Ovary (tissue), 10 donors: ENCODE measurements at places on chromosomes 2 and 18. TPM values are rescaled to one million over a fixed set of nuclear protein-coding genes. Genes with fewer than 3 reads are reported as not detected.

GRCh38 chr2:169683054-169683424 is 11.2 kb downstream of the CFAP210 start:
- H3K27ac ChIP-seq: no peak overlapping the region
- no peak overlapping the region for H3K4me3 ChIP-seq
- no peak for DNase-seq
- no peaks in the 10 kb centered on the region for H3K4me1 ChIP-seq
- no peaks in the 10 kb centered on the region for H3K36me3 ChIP-seq

- H3K27me3 ChIP-seq: no peaks in the 10 kb centered on the region
- no peak overlapping the region for H3K4me3 ChIP-seq
- H3K36me3 ChIP-seq: no peaks in the 10 kb centered on the region
- H3K4me1 ChIP-seq: peaks cover 5% of the 10 kb centered on the region
- DNase-seq: no peak
Observed at GRCh38 chr2:118844261-118845004, 3.0 kb downstream of the EN1 start.

DNA sequence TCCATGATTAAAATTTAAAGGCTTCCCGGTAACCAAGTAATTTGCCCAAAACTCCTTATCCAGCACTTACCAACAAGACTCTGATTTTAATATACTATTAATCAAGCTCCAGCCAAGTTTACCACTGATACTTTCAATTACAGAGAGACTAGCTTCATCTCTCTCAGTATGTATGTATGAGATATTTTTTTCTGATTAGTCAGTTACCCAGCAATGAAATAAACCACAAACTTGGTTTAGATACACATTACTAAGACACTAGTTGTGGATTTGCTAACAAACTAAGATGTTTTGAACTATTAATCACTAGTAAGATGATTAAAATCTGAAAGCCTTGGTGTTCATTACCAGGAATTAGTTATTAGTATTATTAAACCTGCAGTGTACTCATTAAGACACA is 1272.2 kb upstream of the ACVR2A start:
- H3K4me3 ChIP-seq: no peak overlapping the region
- no peaks in the 10 kb centered on the region for H3K36me3 ChIP-seq
- H3K27ac ChIP-seq: no peak overlapping the region

GRCh38 chr2:19900931-19901441 is 797 bp downstream of the TTC32 start:
- no peak for DNase-seq
- H3K27ac ChIP-seq: peak overlapping the region; percentile 84
- H3K36me3 ChIP-seq: no peaks in the 10 kb centered on the region
- peaks cover 13% of the 10 kb centered on the region for H3K4me1 ChIP-seq
- H3K27me3 ChIP-seq: no peaks in the 10 kb centered on the region

- no peaks in the 10 kb centered on the region for H3K27me3 ChIP-seq
- no peak overlapping the region for H3K27ac ChIP-seq
- H3K4me3 ChIP-seq: no peak overlapping the region
- H3K4me1 ChIP-seq: no peaks in the 10 kb centered on the region
Observed at GRCh38 chr2:124585277-124585676, 560.2 kb downstream of the CNTNAP5 start.

- H3K27me3 ChIP-seq: no peaks in the 10 kb centered on the region
- no peak overlapping the region for H3K27ac ChIP-seq
- H3K4me1 ChIP-seq: no peaks in the 10 kb centered on the region
Observed at GRCh38 chr18:7876354-7877104, 309.4 kb downstream of the PTPRM start.

DNA sequence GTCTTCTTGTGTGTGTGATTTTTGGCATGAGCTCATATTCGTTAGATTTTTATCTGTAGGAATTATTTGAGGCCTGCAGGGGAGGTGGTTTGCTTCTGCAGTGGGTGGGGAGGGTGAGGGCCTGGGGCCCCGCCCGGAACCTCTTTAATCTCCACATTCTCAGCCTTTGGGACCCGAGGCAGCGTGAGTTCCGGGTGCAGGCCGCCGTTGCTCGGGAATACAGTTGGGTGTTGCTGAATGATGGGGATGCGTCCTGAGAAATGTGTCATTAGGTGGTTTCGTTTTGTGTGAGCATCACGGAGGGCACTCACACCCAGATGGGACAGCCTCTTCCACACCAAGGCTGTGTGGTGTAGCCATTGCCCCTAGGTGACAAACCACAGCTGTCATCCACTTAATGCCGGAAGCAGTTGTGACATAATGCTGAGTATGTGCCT is 13.7 kb upstream of the GAL3ST2 start:
- H3K27ac ChIP-seq: no peak overlapping the region
- no peak for DNase-seq
- no peak overlapping the region for H3K4me3 ChIP-seq
- no peaks in the 10 kb centered on the region for H3K36me3 ChIP-seq

GRCh38 chr2:29808321-29808720 is 113.1 kb downstream of the ALK start:
- H3K4me3 ChIP-seq: no peak overlapping the region
- no peaks in the 10 kb centered on the region for H3K36me3 ChIP-seq
- H3K4me1 ChIP-seq: no peaks in the 10 kb centered on the region
- no peak for DNase-seq

- no peak overlapping the region for H3K27ac ChIP-seq
- H3K27me3 ChIP-seq: no peaks in the 10 kb centered on the region
- H3K36me3 ChIP-seq: no peaks in the 10 kb centered on the region
- DNase-seq: no peak
Observed at GRCh38 chr2:99472600-99472960, 17.2 kb downstream of the REV1 start.

DNA sequence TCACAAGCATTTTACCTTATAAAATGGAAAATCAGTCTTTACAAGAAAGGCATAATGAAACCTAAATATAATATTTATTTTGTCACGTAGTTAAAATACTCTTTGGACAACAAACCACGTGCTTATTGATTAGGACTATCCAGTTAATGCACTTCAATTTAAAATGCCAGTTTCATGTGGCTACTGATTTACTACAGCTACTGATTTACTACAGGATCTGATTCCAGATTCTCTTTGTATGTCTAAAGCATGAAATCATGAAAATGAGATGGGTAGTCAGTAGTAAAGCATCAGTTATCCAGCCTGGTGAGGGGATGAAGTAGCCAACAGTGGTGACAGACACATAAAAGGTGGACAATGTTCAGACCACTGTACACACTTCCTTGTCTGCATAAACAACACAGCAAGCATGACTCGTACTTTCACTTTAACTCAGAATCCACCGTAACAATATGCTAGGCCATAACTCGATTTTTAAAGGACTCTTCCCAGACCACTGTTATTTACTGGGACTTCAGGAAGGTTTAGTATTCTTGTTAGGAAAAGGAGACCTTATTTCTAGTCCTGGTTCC is 24.9 kb downstream of the ACAA2 start:
- H3K4me3 ChIP-seq: no peak overlapping the region
- no peak overlapping the region for H3K27ac ChIP-seq
- no peaks in the 10 kb centered on the region for H3K27me3 ChIP-seq
- no peak for DNase-seq
- H3K36me3 ChIP-seq: no peaks in the 10 kb centered on the region

DNA sequence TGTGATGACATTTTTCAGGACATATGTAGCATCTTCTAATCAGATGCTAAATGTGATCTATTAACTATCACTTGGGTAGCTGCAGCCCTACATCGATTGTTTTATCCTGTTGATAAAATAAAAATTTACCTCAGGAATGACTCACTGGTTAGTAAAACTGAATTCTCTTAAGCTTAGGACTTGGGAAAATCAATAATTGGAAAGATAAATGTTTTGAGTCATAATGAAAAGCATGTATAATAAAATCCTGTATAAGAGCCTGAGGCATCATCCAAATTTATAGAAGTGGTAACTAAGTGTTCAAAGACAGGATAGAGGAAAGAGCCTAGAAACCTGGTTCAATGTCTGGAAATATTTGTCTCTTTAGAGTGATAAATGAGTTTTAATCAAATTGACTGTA is 168.1 kb upstream of the VWC2L start:
- no peak overlapping the region for H3K27ac ChIP-seq
- no peaks in the 10 kb centered on the region for H3K36me3 ChIP-seq
- no peaks in the 10 kb centered on the region for H3K27me3 ChIP-seq
- DNase-seq: no peak
- no peak overlapping the region for H3K4me3 ChIP-seq
- H3K4me1 ChIP-seq: no peaks in the 10 kb centered on the region

MYO7B gene
- total RNA-seq: 0.95 TPM

DTNB gene
- 22.7 TPM for total RNA-seq

SPAG16 gene
- 31.1 TPM for total RNA-seq

GPR35 gene
- total RNA-seq: 2.1 TPM
